Adrenal gland (tissue), 19 donors: ENCODE measurements at places on chromosomes 2 and 18. TPM values are rescaled to one million over a fixed set of nuclear protein-coding genes. Genes with fewer than 3 reads are reported as not detected.

GRCh38 chr2:233367586-233367985 is 13.3 kb downstream of the DGKD start:
- no peak for DNase-seq

DNA sequence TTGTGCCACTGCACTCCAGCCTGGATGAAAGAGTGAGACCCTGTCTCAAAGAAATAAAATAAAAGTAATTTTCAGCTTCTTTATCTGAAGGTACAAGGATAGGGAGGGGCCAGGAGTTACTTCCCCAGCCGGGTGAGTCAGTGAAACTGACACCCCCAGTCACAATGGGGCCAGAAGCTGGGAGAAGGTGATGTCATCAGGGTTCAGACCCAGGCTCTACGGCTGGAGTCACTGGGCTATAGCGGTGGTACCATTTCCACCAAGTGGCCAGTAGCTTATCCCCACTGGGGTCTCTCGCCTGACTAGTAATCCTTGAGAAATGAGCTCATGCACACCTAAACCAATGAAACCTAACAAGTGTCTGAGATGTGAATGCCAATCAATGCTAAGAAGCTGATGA is 107.9 kb downstream of the ALPK2 start:
- no peak for DNase-seq

Gene ZDBF2
- total RNA-seq = 17.7 TPM

Gene CHRND
- 0.39 TPM for total RNA-seq

DNA sequence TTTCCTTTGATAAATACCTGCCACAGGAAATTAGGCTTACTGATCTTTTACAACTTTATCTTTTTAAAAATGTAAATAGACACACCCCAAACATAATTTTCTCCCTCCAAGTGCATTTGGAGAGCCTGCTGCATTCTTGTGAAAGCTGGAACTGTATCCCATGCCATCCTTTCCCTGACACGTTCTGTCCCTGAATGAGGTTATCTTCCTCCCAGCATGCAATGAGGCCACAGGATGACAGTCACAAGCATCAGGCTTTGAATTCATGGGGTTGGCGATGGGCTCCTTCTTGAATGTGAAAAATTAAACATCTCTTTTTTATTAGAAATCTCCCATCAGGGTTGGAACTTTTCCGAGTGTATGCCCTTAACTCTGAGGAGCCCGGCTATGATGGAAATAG is 77.8 kb downstream of the CTAGE1 start:
- no peak for DNase-seq

DNA sequence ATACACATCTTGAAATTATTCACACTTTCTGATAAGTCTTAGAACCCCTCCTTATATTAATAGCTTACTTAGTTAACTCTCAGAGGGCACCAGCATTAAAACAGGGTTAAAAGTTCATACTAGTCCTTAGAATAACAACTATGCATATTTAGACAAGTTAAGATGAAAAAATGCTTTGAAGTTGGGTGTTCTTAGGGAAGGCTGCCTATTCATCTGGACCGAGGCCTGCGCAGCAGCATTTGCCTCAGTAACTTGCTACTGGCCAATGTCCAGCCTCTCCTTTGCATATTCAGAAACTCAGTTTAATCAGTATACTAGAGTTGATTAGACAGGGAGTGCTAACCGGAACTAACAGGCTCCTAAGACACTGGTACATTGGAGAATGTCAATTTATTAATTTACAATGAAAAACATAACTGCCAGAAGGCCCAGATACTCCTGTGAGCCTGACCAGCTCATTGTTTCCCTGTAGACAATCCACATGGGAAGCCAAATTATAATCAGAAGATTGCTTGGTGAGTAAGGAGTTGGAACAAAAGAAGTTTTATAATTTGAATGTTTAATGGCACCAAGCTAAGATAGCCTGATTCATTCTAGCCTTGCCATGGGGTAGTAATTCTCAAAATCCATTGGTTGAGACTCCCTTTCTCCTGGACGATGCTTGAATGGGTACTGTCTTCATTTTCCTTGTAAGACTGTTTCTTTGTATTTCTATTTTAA is 48.9 kb downstream of the DYNC1I2 start:
- DNase-seq = no peak

- no peak for DNase-seq
Measured at GRCh38 chr2:156321243-156321904, 11.1 kb downstream of the NR4A2 start.

DNA sequence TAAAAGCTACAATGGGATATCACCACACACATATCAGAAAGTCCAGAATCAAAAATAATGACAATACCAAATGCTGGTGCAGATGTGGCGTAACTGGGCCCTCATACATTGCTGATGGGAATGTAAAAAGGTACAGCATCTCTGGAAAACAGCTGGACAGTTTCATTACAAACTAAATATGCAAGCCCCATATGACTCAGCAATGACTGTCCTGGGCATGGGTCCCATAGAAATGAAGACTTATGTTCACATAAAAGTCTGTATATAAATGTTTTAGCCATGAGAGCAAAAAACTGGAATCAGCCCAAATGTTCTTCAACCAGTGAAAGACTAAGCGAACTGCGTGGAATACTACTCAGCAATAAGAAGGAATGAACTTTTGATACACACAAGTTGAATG is 56.7 kb downstream of the ALPK2 start:
- no peak for DNase-seq

DNA sequence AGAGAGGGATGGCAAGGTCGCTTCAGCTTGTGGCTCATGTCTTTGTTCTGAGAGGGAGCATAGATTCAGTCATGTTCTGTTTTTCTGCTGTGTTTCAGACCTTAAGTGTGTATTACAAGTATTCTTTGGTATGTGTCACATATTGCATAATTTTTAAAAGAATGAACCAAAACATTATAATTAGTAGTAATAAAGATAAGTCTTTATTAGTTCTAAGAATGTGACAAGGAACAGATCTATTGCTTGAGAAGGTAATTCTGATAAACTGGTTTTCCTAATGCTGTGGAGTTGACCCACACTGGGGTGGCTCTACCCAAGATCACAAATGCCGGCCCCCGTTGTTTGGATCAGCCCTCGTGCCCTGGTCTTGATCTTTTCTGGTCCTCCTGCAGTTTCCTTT is 124.3 kb upstream of the FOSL2 start:
- DNase-seq = no peak
